ENCODE measurements at places on chromosomes 4 and X. TPM values are rescaled to one million over a fixed set of nuclear protein-coding genes. Genes with fewer than 3 reads are reported as not detected.
A peak's percentile ranks its signal among the peaks of the same experiment; 100 is the strongest.

DNA sequence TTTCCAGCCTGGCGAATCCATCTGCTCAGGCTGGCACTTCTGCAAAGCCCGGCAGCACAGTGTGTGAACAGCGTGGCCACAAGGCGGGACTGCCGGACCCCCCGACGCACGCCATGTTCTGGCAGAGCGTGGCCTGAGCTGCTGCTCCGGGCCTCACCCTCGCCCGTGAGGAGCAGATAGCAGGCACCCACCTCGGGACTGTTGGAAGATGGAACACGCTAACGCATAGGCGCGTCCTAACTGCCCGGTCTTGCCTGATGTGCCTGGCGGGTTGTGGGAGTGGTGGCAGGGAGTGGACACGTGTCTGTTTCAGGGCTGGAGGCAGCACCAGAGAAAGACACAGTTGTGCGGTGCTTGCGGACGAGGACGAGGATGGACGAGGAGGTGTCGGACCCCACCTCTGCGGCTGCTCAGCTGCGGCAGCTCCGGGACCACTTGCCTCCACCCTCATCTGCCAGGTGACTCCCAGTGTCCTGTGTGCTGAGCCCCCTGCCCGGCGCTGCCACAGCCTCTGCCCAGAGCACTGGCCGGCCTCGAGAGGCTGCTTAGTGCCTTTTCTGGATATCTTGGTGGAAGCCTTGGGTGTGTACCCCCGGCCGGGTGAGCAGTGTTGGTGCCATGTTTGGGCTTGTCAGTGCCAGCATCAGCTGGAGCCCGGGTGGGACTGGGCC lies 28.2 kb downstream of the UVSSA start:
- peak; percentile 68 for DNase-seq

GRCh38 chr4:176464748-176465147 lies 145.0 kb downstream of the SPCS3 start:
- no peak for DNase-seq

GRCh38 chr4:103996064-103996463 lies 276.3 kb upstream of the TACR3 start:
- no peak for DNase-seq

DNA sequence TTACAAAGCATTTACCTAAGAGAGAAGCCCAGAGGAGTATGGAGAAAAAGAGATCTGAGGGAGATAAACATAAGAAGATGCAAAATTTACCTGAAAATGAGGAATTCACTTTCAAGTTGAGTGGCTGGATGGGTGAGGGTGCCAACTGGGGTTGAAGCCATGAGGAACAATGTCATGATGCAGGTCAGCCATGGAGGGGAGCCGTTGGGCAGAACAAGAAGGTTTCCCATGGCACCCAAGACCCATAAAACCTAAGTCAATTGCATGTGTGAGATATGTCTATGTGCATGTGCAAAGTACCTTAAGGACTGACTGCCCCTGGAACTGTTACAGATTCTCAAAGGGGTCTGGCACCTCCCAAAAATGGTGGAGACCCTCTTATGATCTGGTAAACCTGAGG lies 46.6 kb upstream of the PRRG1 start:
- DNase-seq: no peak

DNA sequence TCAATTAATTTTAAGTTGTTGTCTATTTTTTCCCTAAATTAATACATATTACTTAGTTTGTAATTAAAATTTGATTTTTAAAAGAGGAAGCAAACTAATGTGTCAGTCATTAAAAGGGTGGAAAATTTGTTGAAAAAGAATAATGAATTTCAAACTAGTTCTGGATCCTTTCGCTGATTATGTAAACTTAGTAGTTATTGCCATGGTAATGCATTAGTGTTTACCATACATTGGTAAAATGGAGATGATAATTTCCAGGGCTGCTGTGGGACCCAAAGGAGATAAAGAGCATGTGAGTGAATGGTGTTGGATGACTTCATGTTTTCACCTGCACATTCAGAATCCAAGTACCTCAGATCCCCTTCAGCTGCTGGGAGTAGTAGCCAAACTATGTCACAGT lies 6.5 kb downstream of the BEX3 start:
- no peak for DNase-seq

GRCh38 chrX:15781961-15782699 lies 8.2 kb upstream of the ZRSR2 start:
- DNase-seq: no peak

DNA sequence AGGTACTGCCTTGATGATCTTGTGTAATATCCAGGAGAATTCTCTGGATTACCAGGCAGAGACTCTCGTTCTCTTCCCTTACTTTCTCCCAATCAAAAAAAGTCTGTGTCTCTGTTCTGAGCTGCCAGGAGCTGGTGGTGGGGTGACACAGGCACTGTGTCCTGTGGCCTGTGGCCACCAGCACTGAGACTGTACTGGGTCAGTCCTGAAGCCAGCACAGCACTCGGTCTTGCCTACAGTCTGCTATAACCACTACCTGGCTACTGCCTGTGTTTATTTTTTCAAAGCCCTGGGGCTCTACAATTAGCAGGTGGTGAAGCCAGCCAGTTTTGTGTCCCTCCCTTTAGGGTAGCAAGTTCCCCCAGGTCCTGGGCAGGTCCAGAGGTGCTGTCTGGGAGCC lies 331.1 kb upstream of the MAGEB18 start:
- no peak for DNase-seq

GRCh38 chrX:103831803-103832544 lies at the start of gene RAB9B:
RAB9B (minus strand) TSS chrX:103832257; CDS start chrX:103825784, 6,473 bp downstream.
- DNase-seq: peak; percentile 90

DNA sequence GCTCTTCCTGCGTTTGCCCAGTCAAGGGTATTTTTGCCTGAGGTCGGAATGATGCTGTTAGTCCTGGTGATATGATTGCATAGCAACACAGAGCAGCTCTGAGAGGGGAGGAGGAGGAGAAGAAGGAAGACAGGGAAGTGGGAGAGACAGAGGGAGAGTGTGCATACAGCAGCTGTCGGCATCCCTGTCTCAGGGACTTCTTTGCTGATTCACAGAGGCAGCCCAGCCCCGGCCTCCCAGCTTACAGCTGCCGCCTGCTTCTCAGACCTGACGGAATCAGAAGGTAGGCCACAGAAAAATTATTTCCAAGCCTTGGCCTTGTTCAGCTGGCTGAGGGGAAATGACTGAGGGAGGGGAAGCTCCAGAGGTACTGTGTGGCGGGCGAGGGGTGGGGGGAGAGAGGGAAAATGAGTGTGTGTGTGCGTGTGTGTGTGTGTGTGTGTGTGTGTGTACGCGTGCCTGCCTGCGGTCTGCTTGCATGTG lies 319 bp downstream of the DRP2 start:
- DNase-seq: no peak

- no peak for DNase-seq
Measured at GRCh38 chr4:183887351-183887750, 17.8 kb upstream of the STOX2 start.

DNA sequence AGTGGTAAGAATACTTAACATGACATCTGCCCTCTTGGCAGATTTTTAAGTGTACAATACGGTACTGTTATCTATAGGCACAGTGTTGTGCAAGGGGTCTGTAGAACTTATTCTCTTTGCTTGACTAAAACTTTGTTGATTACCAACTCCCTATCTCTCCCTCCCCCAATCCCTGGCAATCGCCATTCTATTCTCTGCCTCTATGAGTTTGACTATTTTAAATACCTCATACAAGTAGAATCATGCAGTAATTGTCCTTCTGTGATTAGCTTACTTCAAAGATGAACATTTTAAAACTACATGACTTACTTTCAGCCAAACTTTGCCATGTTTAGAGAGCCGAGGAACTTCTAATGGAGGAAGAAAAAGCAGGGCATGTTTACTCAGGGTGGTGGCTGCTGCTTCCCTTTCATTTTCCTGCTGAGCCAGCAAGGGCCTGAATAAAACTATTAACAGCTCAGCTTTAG lies 62.4 kb downstream of the APOO start:
- no peak for DNase-seq

GRCh38 chr4:110344165-110344564 lies 131.8 kb upstream of the ENPEP start:
- DNase-seq: no peak

- DNase-seq: no peak
Measured at GRCh38 chrX:101397779-101398178, 7.0 kb downstream of the RPL36A start.

DNA sequence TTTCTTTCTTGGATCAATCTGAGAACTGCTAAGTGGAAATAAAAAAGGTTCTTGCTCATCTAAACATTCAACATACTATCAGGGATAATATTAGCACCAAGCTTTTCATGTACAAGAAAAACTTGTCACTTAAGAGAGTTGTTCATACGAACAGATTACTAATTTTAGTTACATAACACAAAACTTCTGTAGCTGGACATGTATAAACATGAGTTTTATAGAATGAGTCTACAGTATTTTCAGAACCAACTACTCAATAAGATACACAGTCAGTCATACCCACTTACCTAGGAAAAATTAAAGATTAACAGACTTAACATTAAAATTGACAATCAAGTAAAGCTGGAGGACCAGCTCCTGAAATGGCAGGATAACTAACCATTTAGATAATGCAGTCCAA lies 540.1 kb upstream of the FAM241A start:
- DNase-seq: no peak

DNA sequence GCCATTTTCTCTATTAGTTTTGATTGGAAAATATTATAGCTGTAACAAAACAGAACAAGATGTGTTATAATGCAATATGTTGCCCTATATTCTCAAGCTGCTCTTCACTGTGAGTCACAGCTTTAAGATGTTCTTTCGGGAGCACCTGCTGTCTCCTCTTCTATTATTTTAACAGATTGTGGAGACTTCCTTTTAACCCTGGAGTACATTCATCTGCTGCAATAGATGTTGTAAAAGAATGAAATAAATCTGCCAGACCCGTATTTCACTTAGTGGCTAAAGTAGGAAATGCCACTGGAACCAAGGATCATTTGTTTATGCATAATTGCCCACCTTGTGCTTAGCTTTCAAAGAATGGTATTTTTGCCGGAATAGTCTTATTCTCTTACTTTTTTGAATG lies 11.1 kb downstream of the LSM6 start:
- no peak for DNase-seq

DNA sequence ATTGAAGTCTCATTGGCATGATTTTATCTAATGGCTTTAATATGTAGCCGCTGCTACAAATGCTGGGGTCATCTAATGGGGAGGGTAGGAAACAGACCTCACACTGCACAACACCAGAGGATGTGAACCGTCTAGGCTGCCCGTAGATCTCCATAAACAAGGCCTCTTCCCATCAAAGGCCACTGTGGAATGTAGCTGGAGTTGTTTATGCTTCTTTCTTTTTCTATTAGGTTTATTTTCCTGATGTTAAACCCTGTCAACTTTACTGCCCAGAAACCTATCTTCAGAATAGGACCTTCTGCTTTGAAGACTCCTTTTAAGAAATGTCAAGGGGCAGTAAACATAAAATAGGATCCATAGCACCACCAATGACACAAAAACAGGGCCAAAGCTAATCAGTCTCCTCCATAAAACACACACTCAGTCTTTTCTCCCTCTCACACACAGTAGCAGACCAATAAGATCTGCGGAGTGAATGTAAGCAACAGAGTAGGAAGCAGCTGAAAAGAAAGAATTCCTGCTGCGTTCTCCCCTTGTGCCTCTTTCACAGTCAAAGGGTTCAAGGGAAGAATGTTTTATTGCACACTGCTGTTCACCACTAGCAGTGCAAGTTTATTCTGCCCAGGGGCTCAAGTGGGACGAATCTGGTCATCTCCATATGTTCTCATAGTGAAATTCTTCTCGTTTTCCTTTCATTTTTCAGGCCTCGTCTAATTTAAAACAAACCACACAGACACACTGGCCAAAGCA lies 72.2 kb downstream of the MAML3 start:
- no peak for DNase-seq

DNA sequence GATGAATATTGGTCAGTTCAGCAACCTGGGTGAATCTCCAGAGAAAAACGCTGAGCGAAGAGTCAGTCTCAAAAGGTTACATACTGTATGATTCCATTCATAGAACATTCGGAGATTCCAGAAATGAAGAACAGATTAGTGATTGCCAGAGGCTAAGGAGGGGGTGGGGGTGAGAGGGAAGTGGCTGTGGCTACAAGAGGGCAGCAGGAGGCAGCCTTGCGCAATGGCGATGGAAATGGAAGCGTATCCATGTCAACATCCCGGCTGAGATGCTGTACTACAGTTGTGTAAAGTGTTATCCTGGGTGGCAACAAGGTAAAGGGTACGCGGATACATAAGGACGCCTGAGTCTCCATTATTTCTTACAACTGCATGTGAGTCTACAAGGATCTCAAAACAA lies 18.0 kb downstream of the LYAR start:
- no peak for DNase-seq

DNA sequence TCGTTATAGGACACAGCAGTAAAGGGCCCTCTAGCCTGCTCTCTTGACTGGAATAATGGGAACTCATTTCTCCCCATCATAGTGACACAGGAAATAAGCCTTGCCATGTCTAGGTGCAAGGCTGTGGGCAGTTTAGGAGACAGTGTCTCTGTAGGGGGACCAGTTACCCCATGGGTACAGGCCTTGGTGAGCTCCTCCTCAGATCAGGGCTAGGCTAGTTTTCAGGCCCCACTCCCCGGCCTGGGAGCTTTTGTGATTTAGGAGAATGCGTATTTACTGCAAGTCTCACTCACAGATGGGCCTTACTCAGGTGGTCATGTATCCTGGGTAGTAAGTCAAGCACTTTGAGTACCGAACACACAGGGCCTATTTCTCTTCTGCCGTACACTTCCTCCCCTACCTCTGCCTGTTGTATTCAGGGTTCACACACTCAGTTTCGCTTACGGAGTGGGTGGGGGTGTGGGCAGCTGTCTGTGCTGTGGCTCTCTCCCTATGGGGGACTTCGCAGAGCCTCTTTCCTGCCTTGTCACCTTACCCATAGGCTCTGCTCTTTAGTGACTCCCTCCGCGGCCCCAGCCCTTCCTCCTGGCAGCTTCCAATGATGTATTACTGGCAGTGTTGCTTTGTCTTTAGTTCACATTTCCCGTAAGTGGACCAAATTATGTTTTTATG lies 34.2 kb downstream of the FAM193A start:
- DNase-seq: peak; percentile 83

GRCh38 chrX:51598899-51599298 lies 19.8 kb downstream of the CENPVL3 start:
- DNase-seq: no peak

Gene DUX4
- total RNA-seq: not detected

Gene JADE3
- 6.6 TPM for total RNA-seq

Gene HTRA3
- 104 TPM for total RNA-seq

Gene MAGEB1
- not detected for total RNA-seq

Gene ADAM29
- total RNA-seq: not detected

Gene TDO2
- 0.37 TPM for total RNA-seq

Gene POF1B
- 1.5 TPM for total RNA-seq

Gene GAGE1
- not detected for total RNA-seq

Measured in posterior vena cava (tissue), 2 donors.